ENCODE measurements at places on chromosomes 11 and 22.

DNA sequence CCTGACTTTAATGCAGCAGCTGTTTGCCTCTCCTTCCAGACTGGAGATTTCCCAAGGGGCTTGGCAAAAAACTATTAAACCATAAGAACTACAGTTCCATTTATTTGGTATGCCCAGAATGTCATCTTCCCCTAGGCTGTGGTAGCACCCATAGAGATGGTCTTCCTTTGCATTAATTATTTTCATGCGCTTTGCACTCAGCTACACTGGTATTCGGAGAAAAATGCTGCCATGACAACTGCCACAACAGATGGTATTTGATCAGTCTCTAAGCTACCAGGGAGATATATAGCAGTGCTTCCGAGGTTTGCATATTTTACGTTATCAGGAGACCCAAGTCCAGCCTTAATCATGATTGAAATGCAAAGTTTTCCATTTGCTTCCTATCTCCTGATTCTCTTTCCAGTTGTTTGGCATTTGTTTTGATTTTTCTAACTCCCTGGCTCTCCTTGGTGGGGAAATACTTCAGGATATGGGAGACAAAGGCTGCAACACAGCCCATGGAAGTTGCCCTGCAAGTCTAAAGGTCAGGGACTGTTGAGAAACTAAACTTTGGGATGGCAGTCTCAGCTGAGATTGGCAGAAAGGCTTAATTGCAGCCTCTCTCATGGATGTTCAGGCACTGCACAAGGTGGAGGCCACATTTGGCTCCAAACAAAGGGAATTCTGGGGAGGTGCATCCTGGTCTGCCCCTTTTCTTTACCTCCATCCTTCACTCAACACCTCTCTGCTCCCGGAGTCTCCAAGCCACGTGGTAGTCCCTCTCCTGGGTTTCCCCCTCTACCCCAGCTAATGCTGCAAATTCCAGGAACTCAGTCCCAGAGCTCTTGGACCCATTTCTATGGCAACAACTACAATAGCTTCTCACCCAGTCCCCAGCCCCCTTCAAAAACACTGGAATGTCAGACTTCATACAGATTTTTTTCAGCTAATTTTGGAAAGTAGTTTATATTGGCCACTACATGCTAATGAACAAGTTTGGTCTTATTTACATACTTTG is 151.8 kb downstream of the NAV2 start:
- no peak for DNase-seq

DNA sequence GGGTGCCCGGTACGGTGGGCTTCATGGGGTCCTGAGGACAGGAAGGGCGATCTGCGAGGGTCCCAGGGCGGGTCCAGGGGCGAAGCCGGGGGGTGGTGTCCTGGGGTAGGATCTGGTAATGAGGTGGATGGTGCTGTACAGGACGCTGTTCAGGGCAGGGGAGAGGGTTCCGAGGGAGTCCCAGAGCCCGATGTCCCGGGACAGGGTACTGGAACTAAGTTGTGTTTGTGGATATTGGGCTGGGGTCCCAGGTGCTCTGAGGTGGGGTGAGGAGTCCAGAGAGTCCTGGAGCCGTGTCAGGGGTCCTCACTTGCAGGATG is 426 bp downstream of the LZTR1 start:
- DNase-seq: no peak

DNA sequence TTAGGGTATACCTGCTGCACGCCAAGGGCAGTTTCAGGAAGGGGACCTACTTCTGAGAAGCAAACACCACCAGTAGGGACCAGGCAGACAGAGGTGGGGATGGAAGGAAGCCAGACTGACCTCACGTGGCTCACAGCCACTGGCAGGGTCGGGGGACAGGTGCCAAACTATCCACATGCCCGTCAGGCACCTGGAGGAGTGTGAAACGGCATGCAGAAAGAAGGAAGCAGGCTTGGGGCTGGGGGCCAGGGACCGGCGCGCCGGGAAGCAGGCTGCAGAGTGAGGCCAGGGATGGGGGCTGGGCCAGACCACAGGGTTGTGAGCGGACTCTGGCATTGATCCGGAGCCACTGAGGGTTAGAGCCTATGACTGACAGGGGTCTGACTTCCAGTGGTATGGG is 47.5 kb downstream of the CDKN1C start:
- DNase-seq: no peak

DNA sequence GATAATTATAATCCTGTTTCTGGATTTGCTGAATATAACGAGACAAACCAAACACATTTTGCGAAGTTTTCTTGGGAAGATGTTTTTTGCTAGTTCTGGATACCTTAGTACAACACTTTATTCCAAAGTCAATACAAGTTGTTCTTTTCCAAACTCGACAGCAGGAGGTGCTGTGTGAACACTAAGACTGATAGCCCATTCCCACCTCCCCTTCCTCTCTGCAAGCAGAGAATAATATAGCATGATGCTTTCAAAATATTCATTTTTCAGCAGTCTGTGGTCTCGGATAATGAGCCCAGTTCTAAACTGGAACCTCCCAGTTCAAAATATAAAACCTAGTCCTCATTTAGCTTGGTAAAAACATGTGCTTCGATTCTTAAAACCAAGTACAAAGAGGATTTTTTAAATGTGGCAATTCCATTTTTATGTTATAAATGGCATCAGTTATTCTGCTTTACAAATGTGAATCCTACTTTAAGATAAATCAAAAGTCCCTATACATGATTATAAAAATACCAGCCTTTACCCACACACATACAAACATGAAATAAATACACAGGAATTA is 129.1 kb downstream of the DCDC1 start:
- peak; percentile 72 for DNase-seq

DNA sequence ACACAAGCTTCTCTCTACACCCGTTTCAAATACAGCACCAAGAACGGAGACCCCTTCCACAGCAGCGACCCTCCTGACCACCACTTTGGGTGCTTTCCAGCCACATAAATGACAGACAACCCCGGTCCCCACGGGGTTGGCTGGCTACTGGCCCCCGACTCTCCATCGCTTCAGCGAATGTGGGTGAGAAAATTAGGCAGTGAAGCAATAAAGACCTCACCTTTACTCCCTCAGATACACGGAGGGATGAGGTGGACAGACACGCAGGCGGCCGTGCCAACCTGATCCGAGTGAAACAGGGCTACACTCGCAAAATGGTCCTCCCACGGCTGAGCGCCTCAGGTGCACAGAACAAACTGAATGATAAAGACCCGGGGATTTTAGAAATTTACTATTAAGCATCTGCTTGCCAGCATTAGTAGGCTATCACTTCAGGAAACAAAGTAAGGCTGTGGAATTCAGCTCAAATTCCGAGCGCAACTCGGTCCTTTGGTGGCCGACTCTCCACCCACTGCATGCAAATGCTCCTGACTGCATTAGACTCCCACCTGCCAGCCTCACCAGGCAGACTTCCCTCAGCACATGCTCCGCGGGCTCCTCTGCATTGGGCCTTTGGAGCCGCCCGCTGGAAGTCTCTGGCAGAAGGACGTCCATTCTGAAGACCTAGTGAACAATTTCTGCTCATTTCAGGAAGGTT is 12.8 kb upstream of the EFCAB6 start:
- DNase-seq: no peak

GRCh38 chr22:20118300-20119020 is 1.4 kb upstream of the TRMT2A start:
- no peak for DNase-seq

GRCh38 chr11:130588471-130588870 is 140.0 kb downstream of the ADAMTS15 start:
- DNase-seq: no peak

DNA sequence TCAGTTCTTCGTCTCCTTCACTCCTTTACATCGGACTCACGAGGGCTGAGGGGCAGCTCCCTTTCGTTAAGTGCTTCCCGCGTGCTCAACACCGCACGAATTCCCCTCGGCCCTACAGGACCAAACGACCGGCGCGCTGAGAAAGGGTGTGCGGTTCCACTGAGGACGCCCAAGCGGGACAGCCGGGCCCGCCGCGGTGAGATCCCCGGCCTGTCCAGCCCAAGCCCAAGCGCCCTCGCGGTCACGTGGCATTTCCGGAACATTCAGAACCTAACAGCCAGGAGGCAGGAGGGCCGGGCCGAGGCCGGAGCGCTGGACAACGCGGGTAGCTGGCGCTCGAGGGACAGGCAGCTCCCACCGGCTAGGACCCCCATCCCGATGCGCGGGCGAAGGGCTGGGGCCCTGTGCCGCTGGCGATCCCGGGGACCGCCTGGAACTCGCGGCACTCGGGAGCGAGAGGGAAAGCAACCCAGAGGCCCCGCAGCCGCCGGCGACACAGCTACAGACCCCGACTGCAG is 737 bp upstream of the STIP1 start:
- peak; percentile 80 for DNase-seq

- no peak for DNase-seq
These were observed 1.6 kb upstream of the SHANK3 start for GRCh38 chr22:50670914-50671538.

DNA sequence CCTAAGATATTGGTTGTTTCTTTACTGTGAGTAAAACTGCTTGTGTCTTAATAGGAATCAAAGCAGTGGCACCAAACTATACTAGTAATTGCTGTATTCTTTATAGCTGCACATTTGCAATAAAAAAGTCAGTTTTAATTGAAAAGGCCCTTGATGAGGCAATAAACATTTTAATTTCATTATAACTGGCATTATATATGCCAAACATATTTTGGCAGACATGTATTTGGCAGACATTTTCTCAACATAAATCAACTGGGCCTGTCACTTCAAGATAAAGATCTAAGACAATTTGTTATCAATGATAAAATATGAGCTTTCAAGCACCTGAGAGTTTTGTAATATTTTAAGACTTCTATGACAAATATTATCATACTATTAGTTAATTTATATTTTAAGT is 245.7 kb downstream of the SBF2 start:
- DNase-seq: no peak

- no peak for DNase-seq
These were observed 55.3 kb downstream of the ETS1 start for GRCh38 chr11:128532016-128532571.

DNA sequence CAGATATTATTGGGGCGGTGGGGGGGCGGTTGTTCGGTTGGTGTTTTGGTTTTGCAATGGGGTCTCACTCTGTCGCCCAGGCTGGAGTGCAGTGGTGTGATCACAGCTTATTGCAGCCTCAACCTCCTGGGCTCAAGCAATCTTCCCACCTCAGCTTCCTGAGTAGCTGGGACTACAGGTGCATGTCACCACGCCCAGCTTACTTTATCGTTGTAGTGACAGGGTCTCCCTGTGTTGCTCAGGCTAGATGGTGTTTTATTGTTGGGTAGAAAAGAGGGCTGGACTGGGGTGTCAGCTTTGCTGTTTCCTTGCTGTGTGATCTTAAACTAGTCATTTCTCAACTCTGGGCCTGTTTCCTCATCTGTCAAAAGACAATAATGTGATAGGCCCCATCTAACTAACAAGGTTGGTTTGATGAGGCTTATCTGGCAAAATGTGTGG is 17.5 kb upstream of the MYH9 start:
- no peak for DNase-seq

GRCh38 chr11:118442301-118442700 is 6.0 kb downstream of the KMT2A start:
- no peak for DNase-seq

DNA sequence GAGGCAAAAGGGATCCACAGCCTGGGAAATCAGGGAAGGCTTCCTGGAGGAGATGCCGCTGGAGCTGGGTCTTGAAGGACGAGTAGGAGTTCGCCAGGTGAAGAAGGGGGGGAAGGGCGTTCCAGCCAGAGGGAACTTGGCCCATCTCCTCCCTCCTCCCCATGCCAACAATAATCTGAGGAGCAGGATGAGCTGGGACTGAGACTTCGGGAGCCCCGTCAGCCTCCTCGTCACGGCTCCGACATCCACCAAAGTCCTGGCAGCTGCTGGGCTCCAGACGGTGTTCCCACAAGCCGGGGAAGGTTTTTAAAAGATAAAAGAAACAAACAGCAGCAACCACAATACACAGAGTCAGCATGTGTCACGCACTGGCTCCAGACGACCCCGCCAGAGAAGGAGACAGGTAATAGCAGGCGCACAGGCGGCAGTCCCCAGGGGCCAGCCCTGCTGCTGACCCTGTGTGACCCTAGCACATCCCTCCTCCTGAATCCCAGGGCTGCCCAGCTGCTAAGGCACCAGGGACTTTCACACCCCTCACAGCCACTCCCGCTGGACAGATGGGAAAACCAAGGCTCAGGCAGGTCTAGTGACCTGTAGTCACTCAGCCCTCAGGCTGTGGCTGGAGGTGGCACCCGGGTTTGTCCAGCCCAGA is 37.3 kb downstream of the NUP50 start:
- no peak for DNase-seq

- DNase-seq: no peak
These were observed 6.5 kb upstream of the APOBEC3H start for GRCh38 chr22:39090426-39091064.

GRCh38 chr11:29957431-29957830 is 59.4 kb downstream of the KCNA4 start:
- no peak for DNase-seq

DNA sequence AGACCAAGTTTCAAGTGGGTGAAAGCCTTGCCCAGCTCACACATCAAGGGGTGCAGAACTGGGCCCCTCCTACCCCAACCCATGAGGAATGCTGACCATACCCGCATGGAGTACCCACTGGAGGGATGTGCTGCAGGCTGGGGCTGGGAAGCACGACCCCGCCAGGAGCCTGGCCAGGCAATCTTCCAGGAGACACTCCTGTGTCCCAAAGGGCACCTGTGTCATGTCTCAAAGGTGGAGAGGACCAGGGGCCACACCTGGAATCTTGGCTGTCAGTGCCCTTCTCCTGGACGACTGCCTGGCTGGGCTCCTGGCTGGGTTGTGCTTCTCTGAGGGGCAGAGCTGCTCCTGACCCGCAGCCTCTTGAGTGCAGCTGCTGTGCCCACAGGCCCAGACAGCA is 6.7 kb downstream of the ARAP1 start:
- no peak for DNase-seq

GRCh38 chr11:15737320-15737719 is 619.0 kb downstream of the SOX6 start:
- DNase-seq: no peak

- DNase-seq: no peak
These were observed 180.7 kb upstream of the NCAM1 start for GRCh38 chr11:112780351-112781087.

GRCh38 chr11:57771365-57771764 is 9.8 kb downstream of the CTNND1 start:
- no peak for DNase-seq

DNA sequence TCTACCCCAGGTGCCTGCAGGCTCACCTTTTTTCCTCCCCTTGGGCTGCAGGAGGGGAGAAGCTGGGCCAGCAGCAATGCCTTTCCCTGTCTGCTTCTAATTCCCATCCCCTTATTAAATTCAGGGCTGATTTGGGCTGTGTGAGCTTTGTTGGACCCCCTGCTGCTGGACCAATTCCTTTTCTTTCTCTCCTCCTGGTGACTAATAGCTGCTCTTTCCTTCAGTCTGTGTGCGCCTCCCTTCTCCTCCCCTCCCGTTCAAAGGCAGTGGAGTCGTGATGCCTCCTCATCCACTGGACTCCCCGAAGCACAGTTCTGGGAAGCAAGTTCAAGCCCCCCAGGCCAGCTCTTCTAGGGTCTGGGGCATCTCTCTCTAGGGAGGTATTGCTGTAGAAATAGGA is 567.9 kb upstream of the CADM1 start:
- no peak for DNase-seq

GRCh38 chr11:128749974-128750373 is 56.1 kb downstream of the FLI1 start:
- no peak for DNase-seq

- DNase-seq: no peak
These were observed 21.6 kb downstream of the ZFTA start for GRCh38 chr11:63747011-63747410.

All from cardiac muscle cell (in vitro differentiated cells and primary cell).